ENCODE measurements at places on chromosomes 1 and 21. TPM values are rescaled to one million over a fixed set of nuclear protein-coding genes. Genes with fewer than 3 reads are reported as not detected.

Gene TTC13
- total RNA-seq, result 46.0 TPM

Gene SNX7
- total RNA-seq, result not detected

Gene AIRE
- 0.48 TPM for total RNA-seq

DNA sequence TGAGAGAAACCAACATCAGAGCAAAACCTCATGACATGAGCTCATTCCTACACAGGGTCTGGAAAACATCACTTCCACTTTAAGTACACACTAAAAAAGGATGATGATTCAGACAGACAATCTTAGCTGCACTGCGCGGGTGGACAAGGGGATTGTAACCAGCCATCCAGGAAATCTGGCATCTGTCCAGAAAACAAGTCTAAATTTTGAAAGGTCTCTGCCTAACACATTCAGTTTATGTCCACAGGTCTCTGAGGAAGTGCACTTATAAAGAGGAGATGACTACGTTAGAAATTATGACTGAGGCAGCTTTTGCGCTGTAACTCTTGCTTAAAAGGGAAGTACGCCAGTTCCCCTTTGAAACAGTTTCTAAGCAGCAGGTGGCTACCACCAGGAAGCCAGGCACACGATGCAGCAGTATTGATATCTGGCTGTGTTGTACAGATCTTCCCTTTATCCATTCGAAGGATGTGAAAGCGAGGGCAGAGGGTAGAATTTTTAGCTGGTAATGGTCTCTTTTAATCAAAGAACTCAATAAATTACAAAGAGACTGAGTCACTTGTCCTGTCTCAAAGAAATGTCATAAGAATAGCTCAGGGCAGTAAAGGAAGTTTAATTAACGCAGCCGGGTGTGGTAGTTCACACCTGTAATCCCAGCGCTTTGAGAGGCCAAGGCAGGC, 128.0 kb downstream of the SETD4 start:
- no peak for DNase-seq

- DNase-seq, result no peak
Measured at GRCh38 chr1:223487887-223488259, 94.7 kb downstream of the CCDC185 start.

GRCh38 chr1:27574871-27575831, 28.8 kb downstream of the AHDC1 start:
- DNase-seq, result no peak

DNA sequence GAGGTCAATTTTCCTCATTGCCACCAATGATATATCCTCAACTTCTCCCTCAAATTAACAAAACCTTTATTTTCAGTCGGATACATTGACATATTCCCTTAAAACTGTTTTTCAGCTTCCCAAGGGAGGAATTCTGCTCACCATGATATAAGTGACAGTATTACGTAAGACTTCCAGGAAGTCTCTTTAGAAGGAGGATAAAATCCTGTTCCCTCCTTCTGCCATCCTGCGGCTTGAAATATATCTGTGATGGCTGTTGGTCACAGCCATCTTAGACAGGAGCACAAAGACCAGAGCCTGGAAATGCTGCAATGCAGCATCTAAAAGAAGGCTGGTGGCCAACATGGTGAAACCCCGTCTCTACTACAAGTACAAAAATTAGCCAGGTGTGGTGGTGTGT, 270.4 kb downstream of the GPATCH2 start:
- no peak for DNase-seq

- DNase-seq, result no peak
Measured at GRCh38 chr21:38474124-38474523, 24.2 kb downstream of the ERG start.

Data from activated CD4-positive, alpha-beta memory T cell treated with anti-CD3 and anti-CD28 coated beads, Interleukin-2, amount 10 ng/mL, durations not matched to agents 7 days and 5 days (primary cell).